ENCODE measurements at places on chromosomes 4 and X. TPM values are rescaled to one million over a fixed set of nuclear protein-coding genes. Genes with fewer than 3 reads are reported as not detected.

DNA sequence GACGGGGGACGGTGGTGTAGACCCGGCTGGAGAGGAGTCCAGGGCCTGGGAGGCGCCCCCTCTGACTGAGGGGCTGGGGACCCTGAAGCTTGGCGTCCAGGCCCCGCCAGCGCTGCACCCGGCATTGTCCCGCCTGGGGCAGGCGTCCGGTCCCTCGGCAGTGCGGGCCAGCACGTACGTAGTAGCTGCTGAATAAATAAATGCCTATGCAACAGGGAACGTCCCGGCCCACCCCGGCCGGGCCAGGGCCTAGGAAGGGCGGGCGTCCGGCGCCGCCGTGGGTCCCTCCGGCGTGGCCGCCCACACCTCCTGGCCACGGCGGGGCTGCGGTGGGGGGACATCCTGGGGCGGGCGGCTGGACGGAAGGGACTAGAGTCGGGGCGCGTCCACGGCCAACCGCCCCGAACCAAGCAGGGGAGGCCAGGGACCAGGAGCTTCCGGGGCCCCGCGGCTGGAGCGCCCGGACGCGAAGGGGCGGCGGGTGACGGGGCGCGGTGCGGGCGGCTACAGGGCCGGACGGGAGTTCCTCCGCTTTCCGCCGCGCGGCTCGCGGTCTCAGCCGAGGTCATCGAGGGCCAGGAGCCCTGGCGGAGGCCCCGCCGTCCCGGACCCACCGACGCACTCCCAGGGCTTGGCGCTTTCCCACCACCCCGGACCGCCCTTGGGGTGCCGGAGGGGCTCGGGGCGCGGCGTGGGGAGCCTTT lies 886 bp upstream of the WWC2 start:
- peak; percentile 78 for DNase-seq

Gene ZNF630
- polyA plus RNA-seq, result 4.8 TPM

- DNase-seq, result no peak
Observed at GRCh38 chrX:54509400-54509799, 13.4 kb upstream of the FGD1 start.

GRCh38 chr4:140679576-140679975 lies 76.6 kb downstream of the TBC1D9 start:
- no peak for DNase-seq

- no peak for DNase-seq
Observed at GRCh38 chrX:133637765-133638164, 222.5 kb upstream of the GPC4 start.

GRCh38 chrX:154734061-154734781 lies 16.7 kb downstream of the GAB3 start:
- DNase-seq, result peak; percentile 57

- DNase-seq, result no peak
Observed at GRCh38 chr4:56252561-56253152, 134.6 kb downstream of the AASDH start.

Gene FAM149A
- 12.8 TPM for polyA plus RNA-seq

Gene ATP2B3
- polyA plus RNA-seq, result not detected

Gene TSPAN6
- 8.9 TPM for polyA plus RNA-seq

Gene S100P
- polyA plus RNA-seq, result 4.3 TPM

Data from aorta (tissue), 5 donors.